Large intestine (tissue), 12 donors: ENCODE measurements at places on chromosomes 1 and 21.

DNA sequence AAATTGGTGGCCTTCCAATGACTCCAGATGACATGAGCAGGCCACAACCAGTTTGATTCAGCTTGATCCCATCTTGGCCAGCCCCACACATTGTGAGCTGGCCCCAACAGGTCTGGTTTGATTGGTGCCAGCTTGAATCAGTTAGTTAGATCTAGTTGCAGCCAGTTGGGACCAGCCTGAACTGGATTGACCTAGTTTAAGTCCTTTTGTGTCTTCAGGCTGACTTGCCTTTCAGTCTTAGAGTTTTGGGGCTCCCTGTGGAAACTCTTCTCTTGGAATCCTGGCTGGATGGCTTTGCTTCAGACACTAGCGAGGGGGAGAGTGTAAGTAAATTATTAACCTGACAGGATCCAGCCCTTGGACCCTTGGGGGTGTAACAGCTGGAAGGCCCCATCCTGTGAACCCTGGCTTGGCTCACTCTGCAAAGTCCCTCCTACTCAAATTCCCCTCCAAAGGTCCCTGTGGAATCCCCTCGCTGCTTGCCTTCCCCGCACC is 36.2 kb upstream of the POU3F1 start:
- peak; percentile 73 for DNase-seq

- no peak for DNase-seq
Observed at GRCh38 chr1:113283914-113284313, 106.4 kb upstream of the MAGI3 start.

DNA sequence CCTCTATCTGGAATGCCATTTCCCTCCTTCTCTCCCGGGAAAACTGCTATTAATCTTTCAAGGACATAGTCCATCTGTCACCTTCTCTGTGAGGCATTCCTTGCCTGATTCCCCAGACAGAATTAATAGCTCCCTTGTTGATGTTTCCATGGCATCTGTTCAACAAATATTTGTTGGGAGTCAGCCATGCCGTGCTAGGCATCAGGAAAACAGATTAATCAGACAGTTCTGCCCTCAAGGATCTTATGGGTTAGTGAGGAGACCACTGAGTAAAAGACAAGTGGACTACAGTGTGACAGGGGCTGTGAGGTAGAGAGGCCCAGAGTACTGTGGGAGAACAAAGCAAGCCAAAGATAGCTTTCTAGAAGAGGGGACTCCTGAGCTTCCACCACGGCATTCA is 11.4 kb upstream of the MAGOH start:
- peak; percentile 78 for DNase-seq

DNA sequence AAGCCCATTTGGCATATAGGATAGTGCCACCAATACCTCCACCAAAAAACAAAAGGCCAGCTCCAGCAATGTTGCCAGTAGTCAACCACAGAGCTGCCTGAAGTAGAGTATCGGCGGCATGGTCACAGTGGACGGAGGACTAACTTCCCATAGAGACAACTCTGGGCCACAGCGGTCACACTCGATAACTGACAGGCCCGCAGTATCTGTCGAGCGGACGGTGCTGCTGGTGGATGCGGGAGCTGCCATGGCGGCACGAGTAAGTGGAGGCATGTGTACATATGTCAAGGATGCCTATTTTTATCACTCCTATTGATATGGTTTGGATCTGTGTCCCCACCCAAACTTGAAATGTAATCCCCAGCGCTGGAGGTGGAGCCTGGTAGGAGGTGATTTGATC is 4.1 kb downstream of the KRTAP12-1 start:
- DNase-seq, result no peak

GRCh38 chr1:70855203-70855602 is 192.4 kb downstream of the PTGER3 start:
- no peak for DNase-seq

GRCh38 chr1:54165146-54165545 is 12.3 kb upstream of the CDCP2 start:
- DNase-seq, result no peak

- no peak for DNase-seq
Observed at GRCh38 chr1:62161711-62162110, 32.9 kb upstream of the L1TD1 start.

DNA sequence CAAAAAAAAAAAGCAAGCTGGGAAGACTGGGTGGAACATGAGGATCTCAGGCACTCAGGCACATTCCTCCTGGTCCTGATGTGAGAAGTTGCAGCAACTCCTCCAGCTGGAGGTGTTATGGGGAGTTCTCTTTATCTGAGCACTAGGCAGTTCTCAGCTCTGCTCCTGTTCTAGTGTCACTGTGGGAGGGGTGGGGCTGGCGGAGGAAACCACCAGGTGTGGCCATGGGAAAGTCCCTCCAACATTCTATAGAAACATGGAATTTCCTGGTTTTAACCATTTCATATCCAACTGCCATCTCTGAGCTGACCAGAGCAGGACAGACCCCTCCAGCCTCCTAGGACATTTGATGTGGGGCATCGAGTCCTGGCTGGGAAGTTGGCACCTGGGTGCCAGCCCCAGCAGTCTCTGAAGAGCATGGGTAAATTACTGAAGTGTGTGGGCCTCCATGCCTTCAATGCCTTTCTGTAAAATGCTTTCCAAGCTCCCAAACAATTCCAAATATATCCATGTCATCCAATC is 804 bp upstream of the IKBKE start:
- DNase-seq, result peak; percentile 68

DNA sequence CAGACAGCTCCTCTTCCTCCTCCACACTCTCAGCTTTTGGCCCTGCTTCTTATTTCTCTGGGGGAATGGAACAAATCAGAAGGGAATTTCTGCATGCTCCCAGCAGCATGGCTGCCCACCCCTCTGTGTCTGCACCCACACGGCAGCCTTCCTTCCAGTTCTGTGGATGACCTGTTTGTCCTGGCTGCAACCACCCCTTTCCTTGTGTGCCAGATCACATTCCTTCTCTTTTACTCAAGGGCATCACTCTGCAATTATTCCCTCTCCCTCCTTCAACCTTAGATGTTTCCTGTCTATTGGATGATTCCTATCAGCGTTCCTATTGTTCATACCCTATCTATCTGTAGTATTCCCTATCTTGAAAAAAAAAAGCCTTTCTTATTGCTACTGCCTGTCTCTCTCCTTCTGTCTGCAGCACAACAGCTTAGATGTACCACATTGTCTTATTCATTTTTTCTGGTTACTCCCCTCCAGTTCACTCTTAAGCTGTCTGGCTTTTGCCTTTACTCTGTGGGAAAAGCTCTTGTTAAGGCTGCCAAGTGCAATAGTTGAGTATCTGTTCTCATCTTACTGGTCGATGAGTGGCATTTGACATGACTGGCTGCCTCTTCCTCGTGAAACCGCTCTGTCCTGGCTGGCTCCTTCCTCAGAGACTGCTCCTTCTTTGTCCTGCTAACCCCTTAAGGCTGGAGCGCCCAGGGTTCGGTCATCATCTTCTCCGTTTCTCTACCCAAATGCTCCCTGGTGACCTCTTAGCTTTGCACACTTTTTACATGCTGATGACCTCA is 351.1 kb downstream of the CAMTA1 start:
- no peak for DNase-seq

DNA sequence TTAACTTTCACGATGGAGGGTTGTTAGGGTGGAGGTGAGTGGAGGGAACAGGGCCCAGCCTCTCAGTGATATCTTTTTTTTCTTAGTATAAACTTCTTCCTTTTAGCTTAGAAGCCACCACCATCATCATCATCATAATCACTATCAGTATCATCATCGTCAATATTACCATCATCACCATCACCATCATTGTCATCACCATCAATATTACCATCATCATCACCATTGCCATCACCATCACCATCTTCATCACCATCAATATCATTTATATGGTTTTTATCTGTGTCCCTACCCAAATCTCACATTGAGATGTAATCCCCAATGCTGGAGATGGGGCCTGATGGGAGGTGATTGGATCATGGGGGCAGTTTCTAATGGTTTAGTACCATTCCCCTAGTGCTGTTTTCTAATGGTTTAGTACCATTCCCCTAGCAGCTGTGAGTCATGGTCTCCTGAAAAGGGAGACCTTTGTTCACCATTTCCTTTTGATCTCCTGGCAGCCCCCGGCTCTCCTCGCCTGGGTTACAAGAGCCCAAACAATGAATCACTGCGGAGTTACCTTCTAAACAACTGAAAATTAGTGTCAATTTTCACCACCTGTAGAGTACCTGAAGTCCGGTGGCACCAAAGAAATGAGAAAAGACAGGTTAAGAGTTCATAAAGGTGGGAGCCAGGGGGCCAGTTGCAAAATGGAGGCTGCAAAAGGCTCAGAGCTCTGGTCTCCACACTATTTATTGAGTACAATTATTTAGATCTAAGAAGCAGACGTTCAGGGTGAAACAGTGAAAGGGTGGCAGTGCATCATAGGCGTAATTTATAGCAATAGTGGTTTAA is 3.1 kb upstream of the PLA2G2E start:
- no peak for DNase-seq

DNA sequence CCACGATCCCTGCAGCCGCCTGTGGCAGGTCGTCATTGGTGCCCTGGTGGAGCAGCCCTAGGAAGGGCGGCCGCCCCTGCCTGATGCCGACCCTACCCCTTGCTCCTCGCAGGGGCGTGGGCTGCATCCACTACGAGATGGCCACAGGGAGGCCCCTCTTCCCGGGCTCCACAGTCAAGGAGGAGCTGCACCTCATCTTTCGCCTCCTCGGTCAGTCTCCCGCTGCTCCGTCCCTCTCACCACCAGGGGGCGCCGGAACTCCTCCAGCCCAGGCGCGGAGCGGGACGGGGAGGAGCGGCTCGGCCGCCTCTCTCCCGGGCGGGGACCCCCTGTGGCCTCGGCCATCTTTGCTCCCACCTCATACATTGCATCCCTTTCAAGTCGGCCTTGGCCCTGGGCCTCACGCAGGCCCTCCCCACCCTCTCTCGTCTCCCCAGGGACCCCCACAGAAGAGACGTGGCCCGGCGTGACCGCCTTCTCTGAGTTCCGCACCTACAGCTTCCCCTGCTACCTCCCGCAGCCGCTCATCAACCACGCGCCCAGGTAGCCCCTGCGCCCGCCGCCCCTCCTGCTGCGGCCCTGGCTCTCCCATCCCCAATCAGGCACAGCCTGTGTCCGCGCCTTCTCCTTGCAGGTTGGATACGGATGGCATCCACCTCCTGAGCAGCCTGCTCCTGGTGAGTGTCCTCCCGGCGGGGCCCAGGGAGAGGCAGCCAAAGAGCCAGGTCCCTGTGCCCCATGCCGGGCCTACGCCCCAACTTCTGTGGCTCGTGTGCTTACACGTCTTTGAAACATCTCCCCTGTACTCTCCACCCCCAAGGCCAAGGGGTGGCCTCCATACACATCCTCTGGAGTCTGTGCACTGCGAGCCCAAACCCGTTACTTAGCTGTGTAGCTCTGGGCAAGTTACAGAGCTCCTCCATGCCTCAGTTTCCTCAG is 24.7 kb downstream of the CDK18 start:
- peak; percentile 51 for DNase-seq

- no peak for DNase-seq
Observed at GRCh38 chr1:36506276-36506920, 23.7 kb upstream of the CSF3R start.

DNA sequence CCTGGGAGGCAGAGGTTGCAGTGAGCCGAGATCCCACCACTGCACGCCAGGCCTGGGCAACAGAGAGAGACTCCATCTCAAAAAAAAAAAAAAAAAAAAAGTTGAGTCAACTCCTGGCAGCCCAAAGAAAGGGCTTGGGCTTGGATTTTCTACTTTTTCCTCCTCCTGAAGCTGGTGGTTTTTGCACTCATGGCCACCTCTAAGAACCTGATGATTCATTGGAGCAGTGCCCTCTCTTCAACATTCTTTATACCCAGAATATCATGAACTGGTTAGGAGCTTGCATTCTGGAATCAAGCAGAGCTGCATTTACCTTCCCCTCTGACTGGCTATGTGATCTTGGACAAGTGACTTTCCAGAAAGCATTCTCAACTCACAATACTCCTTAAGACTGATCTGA is 3.5 kb upstream of the ACTA1 start:
- DNase-seq, result no peak

DNA sequence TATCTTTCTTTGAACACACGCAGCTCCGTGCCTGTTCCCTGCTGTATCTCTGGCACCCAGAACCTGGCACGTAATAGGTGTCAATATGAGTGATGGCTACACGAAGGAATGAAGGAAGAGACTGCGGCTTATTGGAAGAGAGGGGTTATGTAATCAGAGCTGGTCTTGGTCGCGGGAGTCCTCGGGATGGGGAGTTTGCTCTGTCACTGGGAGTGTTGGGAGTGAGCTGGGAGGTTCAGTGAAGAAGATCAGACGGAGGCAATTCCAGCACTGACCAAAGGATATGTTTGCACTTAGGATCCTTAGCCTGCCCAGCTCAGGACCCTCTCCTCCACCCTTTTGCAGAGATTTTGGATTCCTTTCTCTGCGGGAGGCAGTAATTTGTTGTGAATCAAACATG is 709.1 kb downstream of the PTPRU start:
- no peak for DNase-seq

- no peak for DNase-seq
Observed at GRCh38 chr1:232112076-232112475, 485.5 kb downstream of the DISC1 start.

DNA sequence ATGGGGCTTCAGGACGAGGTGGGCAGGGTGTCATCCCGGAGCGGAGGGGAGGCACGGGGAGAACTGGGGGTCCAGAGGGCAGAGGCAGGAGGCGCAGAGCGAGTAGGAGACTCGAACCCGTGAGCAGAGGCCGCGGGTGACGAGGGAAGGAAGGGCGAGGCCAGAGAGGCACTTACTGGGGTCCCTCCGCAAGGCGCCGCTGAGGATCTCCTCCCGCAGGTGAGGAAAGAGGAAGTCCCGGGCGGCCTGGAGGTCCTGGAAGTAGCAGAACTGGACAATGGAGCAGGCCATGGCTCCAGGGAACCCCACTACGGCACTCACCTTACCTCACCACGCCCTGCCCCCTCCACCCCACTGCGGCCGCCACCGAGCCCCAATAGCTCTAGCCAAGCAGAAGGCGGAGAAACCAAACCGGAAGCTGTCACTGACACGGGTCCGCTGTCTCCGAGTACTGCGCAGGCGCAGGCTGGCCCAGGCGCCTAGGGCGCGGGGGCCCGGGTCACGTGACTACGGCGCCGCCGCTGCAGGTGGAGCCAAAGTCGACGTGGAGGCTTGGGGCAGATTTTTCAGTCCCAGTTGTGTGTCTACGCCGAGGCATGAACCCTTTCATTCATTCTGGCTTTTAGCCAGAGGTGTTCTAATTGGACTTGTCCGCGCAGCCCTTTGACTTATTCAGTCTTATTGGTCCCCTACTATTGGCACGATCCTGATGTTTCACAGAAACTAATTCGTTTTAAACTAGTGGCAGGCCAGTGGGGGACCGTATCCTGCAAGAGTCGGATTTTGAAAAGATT is at the start of gene RAB3GAP2:
Gene RAB3GAP2, minus strand, starts transcription at position 407 of the 794 bp plus-strand sequence. Its CDS starts 116 bp downstream, at position 291.
- DNase-seq, result peak; percentile 98

DNA sequence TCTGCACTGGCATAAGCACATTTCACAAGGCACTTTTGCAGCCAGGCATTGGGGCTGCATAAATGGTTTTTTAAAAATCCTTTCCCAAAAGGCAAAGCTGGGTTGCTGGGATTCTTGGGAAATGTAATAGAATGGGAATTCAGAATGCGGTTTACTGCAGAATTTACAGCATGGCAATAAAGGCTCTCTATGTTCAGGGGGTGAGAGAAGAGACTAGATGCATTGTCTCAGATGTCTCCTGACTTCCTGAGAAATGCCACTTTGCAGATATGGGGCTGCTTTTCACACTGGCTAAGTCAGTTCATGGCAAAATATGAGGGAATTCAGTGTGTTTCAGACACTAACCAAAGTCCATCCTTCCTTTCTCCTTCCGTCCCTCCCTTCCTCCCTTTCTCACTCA is 13.5 kb downstream of the FCGR2B start:
- DNase-seq, result peak; percentile 10

- no peak for DNase-seq
Observed at GRCh38 chr1:91499904-91500755, 521 bp upstream of the CDC7 start.
